ENCODE measurements at places on chromosomes 16 and 17.

- peak; percentile 63 for DNase-seq
Measured at GRCh38 chr17:58956997-58957724, 149.5 kb downstream of the TRIM37 start.

- DNase-seq, result peak; percentile 92
Measured at GRCh38 chr16:30096105-30096861, at the start of gene YPEL3. Gene YPEL3 (minus strand): TSS chr16:30096213. CDS start chr16:30095482, 731 bp downstream.

DNA sequence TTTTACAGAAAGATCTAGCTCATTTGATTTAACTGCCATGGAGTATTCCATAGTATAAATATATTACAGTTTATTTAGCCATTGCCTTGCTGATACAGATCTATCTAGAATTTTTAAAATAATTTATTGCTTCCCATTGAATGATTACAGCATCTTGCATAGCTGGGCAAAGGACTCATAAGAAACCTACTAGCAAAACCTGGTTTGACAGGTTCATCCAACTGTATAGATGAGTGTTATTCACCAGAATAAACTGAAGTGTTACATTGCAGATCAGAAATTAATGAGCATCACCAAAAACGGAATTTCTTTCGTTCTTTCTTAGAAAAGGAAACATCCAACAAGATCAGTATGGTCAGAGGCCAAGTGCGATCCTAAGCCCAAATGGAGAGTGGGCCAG, 202.2 kb upstream of the CACNG5 start:
- DNase-seq, result no peak

- DNase-seq, result no peak
Measured at GRCh38 chr16:12680531-12680930, 123.2 kb downstream of the CPPED1 start.

DNA sequence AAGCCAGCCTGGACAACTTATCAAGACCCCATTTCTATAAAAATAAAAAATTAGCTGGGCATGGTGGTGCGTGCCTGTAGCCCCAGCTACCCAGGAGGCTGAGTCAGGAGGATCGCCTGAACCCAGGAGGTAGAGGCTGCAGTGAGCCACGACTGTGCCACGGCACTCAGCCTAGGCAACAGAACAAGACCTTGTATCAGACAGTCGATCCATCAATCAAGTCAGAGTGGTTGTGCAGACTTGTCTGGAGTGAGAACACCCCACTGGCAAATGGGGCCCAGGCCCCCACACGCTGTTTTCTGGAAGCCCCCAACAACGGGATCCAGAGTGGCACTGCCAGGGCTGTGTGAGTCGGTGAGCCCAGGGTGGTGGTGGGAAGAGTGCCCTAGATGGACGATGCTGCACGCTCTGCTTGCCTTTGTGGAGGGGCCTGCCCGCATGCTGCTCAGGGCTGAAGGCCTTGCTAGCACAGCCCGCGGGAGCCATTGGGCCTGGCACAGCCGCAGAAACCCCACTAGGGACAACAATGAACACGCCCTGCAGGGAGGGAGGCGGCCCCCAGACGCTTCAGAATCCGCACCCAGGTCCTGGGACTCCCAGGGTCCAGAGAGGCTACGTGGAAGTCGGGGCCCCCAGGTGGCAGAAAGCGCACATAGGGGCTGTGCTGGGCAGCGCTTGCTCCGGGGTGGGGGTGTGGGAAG, 80.1 kb upstream of the GNG13 start:
- no peak for DNase-seq

DNA sequence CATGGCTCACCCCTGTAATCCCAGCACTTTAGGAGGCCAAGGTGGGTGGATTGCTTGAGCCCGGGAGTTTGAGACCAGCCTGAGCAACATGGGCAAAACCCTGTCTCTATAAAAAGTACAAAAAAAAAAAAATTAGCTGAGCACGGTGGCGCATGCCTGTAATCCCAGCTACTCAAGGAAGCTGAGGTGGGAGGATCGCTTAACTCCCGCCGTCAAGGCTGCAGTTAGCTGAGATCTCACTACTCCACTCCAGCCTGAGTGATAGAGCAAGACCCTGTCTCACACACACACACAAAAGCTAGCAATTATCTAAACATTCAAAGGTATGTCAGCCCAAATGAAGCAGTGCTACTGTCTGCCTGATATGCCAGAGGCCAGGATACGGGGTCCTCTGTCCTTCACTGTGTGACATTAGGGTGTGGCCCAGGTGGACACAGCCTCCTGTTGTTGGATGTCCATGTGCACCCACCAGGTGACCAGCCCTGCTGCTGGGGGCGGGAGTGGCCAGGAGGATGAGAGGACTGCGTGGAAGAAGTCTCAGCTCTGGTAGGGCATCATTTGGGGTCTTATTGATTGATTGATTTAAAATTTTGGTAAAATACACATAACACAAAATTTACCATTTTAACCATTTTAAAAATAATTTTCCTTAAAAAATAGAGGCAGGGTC, 3.9 kb downstream of the NLRC3 start:
- DNase-seq, result no peak

GRCh38 chr16:88747588-88748301, 37.3 kb downstream of the PIEZO1 start:
- DNase-seq, result peak; percentile 38

DNA sequence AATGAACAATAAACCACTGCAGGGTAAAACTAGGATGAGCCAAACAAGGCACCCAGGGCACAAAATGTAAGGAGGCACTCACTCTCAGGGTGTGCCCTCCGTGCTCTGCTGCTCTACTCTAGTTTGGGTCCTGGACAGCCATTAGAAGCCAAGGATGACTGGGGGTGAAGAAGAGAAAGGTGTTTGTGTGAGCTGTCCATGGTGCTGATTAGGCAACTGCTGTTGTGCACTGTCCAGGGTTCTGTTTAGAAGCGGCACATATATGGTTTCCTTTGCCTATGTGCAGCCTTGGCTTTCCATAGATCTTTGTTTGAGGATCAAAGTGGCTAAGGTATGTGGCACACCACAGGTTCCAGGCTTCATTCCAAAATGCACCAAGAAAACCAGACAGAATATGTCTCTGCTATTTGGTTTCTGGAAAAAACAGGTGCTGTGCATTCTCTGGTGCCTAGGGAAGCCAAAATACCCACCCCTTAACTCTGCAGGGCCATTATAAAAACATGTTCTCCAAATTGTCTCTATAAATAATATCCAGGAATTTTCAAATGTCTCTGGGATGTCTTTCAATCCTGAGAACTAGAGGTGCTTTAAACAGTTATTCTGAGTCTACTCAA, 123.5 kb downstream of the CBLN1 start:
- DNase-seq, result peak; percentile 57

- no peak for DNase-seq
Measured at GRCh38 chr16:76303637-76304314, 26.6 kb downstream of the CNTNAP4 start.

DNA sequence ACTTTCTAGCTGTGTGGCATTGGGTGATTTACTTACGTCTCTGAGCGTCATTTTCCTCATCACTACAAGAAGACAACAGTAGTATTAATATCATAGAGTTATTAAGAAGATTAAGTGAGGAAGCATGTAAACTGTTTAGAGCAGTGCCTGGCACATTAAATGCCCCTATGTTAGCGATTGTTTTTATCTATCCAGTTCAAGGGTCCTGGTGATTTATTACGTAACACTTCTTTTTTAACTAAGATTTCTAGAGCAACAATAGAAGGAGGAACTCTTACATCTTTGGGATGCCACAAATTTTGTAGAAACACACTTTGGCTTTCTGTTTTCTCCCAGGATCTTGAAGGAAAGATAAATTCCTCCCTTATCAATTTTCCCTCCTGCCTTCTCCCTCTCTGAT, 3.3 kb upstream of the GAS7 start:
- DNase-seq, result no peak

DNA sequence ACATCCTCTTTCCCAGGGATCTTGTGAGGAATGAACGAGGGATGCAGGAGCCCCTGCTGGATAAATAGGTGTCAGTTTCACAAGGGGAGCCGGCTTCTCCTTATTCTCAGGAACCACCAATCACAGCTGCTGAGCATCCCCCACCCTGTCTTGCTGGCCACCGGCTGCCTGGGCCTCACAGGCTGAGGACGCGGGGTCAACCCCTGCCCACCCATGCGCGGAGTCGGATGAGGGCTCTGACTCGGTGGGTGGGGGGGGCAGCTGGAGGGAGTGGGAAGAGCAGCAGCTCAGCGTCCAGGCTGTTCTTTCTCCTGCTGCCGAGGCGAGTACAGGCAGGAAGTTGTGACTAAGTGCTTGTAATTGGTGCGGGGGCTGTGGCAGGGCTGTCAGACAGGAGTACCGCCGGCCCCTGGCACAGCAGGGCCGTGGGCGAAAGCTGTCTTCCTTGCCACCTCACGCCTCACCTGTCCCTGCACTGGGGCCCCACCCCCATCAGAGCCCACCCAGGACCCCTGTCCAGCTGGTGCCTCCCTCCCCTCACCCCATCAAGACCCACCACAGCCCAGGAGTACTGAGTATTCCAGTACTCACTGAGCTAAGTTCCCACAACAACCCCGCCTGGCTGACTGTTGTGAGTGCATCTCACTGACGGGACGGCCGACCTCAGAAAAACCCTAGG, 11.0 kb upstream of the DPEP1 start:
- peak; percentile 93 for DNase-seq

- no peak for DNase-seq
Measured at GRCh38 chr16:86919578-86920305, 341.4 kb downstream of the FOXL1 start.

GRCh38 chr17:49592263-49592662, 16.6 kb downstream of the NXPH3 start:
- no peak for DNase-seq

DNA sequence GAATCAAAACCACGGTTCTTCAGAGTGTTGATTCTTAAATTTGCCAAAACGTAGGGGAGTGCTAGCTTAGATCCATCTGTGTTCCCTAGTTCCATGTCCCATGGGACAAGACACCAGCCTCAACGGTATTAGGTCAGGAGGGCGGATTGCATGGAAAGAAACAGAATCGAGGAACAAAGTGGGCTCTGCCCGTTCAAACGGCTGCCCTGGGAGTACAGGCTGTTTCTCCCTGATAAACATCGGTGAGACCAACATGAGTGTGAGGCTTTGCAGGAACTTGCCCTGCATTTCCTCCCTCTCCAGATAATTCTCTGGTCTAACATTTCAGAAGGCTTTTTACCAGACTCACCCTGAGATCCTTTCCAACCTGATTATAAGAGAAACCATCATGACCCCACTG, 82.2 kb downstream of the MRM3 start:
- DNase-seq, result no peak

DNA sequence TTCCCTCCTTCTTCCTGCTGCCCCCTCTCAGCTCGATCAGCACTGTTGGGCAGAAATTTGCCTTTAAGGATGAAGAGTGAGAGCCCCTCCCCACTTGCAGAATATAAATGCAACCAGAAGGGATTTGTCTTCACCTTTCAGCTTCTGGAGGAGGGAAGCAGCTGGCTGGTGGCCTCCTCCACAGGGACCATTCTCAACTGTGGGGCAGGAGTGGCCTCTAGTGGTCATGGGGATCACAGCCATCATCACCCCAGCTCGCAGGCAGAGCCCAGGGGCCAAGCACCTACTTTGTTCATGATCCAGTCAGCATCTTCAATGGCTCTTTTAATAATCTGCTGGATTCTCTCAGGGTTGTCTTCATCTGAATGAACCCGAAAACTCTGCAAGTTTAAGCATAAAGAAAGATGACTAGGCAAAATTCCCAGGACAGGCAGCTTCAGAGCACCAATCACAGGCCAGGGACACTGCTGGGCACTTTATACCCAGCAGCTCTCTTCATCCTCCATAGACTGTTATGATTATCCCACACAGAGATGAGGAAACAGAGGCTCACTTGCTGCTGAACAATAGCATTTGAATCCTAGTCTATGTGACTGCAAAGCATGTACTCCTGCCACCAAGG, 13.1 kb downstream of the LYRM9 start:
- peak; percentile 85 for DNase-seq

DNA sequence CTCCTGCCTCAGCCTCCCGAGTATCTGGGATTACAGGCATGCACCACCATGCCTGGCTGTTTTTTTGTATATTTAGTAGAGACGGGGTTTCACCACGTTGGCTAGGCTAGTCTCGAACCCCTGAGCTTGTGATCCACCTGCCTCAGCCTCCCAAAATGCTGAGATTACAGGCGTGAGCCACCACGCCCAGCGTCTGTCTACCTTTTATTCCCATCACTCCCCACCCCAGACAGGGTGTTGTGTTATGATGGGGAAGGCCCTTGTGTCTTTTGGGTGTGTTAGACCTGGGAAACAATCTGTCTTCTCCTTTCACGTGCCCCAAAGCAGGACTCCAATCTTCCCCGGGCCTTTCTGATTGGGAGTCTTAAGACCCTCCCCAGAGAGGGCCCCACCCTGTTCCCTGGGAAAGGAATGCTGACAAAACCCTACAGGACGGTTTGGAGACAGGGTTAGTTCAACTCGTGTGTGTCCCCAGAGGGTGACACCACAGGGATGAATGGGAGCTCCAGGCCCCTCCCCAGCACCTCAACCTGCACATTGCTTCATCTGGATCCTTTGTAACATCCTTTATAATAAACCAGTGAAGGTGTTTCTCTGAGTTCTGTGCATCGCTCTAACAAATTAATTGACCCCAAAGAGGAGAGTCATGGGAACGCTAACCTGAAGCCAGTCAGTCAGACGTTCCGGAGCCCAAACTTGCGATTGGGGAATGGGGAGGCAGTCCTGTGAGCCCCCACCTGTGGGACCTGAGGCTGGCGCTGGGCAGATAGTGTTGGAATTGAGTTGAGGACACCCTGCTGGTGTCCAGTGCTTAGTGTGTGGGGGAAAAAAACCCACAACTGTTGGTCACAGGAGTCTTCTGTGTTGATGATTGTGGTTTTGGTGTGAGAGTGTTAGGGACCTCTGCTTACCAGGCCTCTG, 3.2 kb upstream of the ELOB start:
- DNase-seq, result no peak

- no peak for DNase-seq
Measured at GRCh38 chr17:31386542-31387075, 4.9 kb upstream of the RAB11FIP4 start.

- no peak for DNase-seq
Measured at GRCh38 chr16:55189682-55190636, 134.0 kb upstream of the IRX6 start.

GRCh38 chr17:52157603-52158449, 688 bp downstream of the CA10 start:
- DNase-seq, result no peak

DNA sequence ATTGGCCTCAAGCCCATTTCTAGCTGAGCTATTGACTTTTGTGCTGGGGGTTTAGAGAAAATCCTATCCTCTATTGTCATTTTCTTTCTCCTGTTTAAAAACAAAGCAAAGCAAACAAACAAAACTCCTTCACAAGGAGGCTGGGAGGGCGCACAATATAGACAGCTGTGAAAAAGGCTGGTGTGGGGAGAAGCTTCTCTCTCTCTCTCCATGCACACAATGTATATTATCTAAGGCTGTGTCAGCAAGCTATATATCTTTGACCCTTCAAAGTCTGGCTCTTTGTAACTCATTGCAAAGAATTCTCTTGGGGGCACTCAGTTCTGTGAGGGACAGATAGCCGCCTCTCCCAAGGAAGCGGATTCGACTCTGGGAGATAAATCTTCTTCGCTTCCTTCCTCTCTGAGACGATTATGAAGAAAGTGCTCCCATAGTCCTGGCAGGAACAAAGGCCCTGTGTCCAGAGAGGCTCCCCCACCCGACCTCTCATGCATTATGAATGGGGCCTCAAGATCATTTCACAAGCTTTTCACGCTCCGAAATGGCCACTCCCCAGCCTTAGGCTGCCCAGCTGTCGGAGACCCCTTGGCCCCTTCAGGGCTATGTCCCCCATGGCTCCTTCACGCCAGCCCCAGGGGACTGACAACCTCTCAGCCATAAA, 33.2 kb upstream of the MEAK7 start:
- DNase-seq, result no peak

All from RWPE1 (cell line).